ENCODE measurements at places on chromosomes 6 and 20.

- no peak for DNase-seq
These were observed 36.5 kb downstream of the AKAP12 start for GRCh38 chr6:151276112-151276740.

DNA sequence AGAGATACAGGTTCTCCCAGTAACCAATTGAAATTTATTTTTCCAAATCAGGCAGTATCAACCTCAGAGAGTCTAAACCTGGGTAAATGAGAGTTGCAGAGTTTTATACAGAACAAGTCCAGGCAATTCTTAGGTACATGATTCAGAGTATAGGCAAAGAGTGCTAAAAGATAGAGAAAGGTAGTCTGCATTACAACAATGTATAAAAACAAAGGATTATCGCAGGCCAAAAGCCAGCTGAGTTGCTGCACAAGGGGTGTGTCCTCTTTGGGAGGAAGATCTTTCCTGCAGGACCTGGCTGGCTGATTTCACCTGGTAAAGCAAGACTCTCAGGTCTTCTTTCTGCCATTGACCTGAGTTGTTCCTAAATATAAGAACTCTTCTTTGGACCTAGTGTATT lies 48.9 kb upstream of the ECHDC1 start:
- DNase-seq, result no peak

DNA sequence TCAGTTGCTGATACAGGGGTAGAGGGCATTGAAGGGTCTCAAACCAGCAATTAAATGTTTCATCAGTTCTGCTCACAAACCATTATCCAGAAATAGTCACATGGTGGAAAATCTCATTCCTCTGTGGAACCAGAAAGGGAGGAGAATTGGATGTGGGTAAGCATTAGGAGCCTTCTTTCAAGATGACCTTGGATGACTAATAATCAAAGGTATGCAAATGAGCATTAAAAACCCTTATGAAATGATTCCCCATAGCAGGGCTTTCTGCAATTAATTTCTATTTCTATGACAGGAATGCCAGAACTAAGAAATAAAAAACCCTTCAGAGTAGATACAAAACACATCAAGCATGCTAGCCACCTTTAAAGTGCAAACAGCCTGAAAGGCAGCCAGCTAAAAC lies 37.4 kb upstream of the HCRTR2 start:
- DNase-seq, result no peak

- no peak for DNase-seq
These were observed 22.2 kb upstream of the PNPLA1 start for GRCh38 chr6:36247693-36248092.

- DNase-seq, result peak; percentile 14
These were observed 98.8 kb upstream of the CEP85L start for GRCh38 chr6:118750143-118750542.

GRCh38 chr6:3663081-3663480 lies 88.4 kb downstream of the PXDC1 start:
- no peak for DNase-seq

All from activated CD4-positive, alpha-beta T cell treated with anti-CD3 and anti-CD28 coated beads, Interleukin-10, Interleukin-2, amounts not matched to agents 100 ng/mL and 50 ng/mL, durations not matched to agents 16 hours and 8 hours (primary cell).